Femur (tissue), 1 donor: ENCODE measurements at places on chromosomes 3 and 15.

DNA sequence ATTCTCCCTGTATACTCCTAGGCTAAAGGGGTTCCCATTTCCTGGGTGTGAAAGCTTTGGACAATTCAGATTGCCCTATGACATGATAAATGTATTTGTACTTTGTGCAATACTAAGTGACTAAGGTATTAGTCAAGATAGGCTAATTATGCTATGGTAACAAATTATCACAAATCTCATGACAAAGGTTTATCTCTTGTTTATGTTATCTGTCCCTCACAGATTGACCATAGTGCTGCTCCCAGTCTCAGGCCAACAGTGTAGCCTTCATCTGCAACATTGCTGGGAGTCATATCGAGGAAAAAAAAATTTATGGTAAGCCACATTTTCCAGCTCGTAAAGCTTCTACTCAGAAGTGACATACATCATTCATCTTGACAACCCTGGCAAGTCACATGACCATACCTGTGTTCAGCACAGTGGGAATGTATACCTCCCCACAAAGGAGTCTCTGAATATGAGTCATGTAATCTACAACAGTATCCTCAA lies 346.2 kb downstream of the IGSF11 start:
- DNase-seq: no peak

DNA sequence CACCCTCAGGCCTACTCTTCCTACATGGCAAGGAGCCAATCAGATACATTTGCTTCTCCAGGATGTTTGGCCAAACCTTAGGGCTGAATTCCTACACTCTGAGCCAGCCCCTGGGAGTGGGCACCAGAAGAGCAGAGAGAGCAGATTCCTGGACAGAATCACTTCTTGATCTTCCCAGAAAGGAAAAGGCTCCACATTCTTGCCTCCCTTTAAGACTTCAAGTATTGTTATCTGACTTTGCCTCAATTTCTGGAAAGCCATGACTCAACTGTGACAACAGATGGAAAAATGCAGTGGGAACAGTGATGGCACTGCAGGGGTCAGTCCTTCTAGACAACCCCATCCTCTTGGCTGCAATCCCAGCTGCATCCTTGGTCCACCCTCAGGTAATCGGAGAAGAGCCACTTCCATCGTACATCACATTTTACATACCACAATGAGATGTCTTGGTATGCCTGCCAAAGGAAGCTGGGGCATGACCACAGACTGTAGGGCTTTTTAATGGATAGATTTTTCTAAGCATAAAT lies 21.0 kb downstream of the SLCO2A1 start:
- no peak for DNase-seq

DNA sequence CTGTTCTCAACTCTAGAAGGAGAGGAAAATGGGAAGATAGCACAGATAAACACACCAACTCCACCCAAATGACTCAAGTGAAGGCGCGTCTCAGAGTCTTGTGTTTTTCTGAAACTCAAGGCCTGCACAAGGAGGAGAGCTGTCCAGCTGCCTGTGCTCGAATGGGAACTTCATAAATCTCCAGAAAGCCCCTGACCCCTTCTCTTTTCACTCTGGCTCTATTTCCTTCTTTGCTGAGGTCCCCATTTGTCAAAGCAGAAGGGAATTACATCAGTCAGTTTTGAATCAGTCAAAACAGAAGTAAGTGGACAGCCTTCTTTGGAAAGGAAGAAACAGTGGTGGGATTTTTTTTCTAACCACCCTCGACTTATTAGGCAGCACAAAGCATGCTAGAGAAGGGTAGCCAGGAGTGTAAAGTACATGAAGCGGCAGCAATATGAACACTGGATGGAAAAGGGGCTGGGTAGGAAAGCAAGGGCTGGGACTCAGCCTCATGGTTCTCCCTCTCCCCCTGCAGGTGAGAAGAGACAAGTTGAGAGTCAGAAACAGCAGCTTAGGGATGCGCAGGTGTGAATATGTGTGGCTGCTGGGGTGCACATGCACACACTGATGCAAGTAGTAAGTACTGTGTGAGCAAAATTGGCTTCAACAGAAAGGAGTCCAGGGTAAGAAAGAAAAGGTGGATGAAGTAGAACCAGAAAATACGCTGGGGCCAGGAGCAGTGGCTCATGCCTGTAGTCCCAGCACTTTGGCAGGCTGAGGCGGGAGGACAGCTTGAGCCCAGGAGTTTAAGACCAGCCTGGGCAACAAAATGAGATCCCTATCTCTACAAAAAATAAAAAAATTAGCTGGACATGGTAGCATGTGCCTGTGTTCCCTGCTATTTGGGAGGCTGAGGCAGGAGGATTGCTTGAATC lies 36.6 kb upstream of the MAGEF1 start:
- no peak for DNase-seq

DNA sequence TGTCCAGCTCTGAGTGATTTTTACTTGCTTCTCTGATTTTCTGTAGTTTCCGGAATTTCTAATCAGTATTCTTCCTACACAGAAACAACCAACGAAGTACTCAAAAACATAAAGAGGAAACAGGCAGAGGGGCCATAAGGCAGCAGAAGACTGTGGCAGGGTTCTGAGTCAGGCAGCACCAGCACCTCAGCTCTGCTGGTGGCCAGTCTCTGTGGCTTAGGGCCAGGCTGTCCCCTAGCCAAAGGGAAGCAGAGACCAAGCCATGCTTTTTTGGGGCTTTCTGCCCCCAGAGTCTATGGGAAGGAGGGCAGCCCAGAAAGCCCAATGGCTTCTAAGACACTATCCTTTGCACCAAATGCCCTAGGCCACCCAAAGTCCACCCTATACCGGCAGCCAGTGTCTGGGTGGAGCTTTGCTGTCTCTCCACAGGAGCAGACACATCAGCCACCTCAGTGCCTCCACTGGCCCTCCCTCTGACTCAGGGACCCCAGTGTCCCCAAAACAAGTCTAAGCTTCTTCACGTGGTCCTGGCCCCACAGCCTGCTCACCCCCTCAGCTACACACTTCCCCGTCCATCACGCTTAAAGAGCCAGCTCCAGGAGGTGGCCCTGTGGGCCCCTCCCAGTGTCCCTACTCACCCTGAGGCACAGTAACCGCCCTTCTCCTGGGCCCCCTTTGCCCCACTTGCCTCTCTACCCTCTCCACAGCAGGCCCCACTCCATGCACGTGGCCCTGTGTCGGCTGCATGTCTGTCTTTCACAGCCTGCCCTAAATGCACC lies 46.2 kb downstream of the CCDC12 start:
- DNase-seq: no peak

GRCh38 chr3:20123131-20123652 lies 62.8 kb downstream of the SGO1 start:
- DNase-seq: no peak

GRCh38 chr3:71547249-71548198 lies 36.0 kb downstream of the FOXP1 start:
- DNase-seq: no peak

- no peak for DNase-seq
These were observed 254.1 kb upstream of the ZNF717 start for GRCh38 chr3:76039431-76039830.
